ENCODE measurements at places on chromosomes 11 and 22.

DNA sequence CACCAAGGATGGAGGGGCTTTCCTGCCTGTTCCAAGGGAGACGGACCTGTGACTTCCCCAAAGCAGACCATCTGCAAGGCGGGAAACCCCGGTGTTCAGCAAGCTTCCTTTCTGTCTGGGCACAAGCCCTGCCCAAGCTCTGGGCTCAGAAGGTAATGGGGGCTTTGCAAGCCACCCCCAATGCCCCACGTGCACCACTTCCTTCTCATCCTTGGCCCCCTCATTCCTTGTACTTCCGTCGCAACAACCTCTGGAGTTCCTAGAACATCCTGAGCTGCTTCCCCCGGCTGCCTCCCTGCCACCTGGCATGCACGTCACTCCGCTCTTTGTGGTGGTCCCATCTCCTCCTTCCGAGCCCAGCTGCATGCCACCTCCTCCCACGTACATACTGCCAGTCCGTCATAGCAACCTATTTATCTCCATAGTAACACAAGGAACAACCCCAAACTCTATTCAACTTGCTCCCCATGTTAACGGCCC lies 3.9 kb downstream of the MYEOV start:
- DNase-seq = no peak

- DNase-seq = no peak
Observed at GRCh38 chr11:12269446-12270214, 107.7 kb upstream of the PARVA start.

DNA sequence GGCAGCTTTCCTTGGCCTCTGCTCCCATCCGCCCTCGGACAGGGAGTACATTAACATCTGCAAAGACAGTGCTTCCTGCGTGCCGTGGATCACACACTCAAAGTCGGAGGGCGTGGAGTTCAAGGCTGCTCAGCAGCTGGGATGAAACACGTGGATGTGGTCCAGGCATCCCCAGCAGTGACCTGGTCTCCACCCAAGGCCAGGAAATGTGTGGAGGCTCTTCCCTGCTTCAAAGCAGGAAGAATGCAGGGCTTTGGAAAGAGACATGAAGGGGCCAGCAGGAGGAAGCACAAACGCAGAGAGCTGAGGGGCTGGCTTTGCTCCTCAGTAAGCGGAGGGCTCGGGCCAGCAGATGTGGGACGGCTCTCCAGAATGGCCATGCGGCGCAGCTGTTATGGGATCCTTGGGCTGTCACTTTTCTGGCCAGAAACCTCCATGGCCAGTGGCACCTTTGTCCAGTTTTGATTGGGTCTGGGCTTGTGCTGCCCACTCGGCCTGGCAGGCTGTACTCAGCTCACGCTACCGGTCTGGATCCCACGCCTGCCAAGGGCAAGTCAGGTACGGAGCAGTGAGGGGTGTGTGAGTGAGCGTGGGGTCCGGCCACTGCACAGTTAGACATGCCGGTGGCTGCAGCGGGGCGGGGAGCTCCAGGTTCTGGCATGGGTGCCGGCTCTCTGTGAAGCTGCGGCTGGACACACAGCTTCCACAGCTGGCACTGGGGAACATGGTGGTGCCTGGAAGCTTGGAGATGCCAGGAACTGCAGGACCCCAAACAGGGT lies 438.0 kb downstream of the TBC1D22A start:
- no peak for DNase-seq

DNA sequence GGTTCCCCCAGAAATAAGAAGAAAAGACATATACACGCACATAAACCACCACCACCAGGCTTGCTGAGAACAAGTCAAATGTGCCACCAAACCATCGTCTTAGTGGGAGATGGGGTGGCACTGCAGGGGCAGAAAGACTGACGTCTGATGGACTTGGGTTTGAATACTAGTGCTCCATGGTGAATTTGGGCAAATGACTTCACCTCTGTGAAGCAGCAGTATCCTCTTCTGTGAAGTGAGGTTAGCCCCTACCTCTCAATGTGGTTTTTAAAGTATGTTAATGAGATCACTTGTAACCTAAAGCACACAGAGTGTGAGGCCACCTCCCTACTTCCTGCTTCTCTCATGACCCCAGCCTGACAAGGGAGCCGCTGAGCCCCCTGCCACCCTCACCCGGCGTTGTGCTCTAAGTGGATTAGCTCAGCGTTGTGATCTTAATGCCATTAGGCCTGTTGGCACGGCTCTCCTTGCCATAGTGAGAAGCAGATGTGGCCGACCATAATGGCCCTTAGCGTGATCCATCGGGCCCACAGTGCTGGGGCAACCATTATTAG lies 14.4 kb downstream of the ZBTB16 start:
- DNase-seq = no peak

DNA sequence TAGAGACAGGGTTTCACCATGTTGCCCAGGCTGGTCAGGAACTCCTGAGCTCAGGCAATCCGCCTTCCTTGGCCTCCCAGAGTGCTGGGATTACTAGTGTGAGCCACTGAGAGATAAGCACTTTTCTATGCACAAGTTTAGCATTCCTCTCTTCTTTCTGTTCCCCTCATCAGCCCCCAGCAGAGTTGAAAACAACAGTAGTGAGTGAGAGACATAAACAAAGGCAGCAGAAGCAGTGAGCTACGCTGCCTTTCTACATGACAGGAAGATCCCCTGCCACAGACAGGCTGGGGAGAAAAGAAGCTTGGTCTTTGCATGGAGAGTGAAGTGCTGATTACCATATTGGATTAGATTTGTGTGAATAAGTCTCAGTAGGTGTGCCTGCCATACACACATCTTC lies 392.0 kb upstream of the KIRREL3 start:
- no peak for DNase-seq

- no peak for DNase-seq
Observed at GRCh38 chr11:119860561-119861094, 131.6 kb upstream of the NECTIN1 start.

GRCh38 chr22:42273855-42274451 lies 3.5 kb upstream of the TCF20 start:
- no peak for DNase-seq

DNA sequence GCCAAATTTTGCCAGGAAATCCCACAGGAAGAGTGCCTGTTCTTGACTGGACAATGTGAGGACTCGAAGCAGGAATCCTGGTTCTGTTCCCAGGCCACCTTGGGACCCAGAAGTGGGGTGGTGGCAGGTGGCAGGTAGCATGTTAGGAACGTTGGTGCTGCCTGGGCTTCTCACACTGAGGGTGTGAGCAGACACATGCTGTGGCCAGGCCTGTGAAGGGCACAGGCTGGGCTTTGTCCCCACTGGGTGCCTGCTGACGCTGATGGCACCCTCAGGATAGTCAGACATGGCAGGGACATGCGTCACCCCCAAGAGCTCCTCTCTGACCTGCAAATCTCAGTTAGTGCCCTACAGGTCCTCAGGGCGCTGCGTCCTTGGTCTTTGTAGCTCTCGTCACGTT lies 21.1 kb upstream of the NECTIN1 start:
- no peak for DNase-seq

DNA sequence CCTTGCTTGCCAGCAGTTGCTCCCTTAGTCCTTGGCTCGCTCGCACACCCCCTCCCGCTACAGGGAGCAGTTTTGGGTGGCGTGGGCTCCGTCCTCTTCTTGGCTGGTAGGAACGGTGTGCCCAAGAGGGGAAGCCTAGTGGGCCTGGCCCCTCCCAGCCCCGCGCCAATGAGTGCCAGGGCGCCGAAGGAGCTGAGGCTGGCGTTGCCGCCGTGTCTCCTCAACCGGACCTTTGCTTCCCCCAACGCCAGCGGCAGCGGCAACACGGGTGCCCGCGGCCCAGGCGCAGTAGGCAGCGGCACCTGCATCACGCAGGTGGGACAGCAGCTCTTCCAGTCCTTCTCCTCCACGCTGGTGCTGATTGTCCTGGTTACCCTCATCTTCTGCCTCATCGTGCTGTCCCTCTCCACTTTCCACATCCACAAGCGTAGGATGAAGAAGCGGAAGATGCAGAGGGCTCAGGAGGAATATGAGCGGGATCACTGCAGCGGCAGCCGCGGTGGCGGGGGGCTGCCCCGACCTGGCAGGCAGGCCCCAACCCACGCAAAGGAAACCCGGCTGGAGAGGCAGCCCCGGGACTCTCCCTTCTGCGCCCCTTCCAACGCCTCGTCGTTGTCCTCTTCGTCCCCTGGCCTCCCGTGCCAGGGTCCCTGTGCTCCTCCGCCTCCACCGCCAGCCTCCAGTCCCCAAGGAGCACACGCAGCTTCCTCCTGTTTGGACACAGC lies 1.6 kb downstream of the C11orf87 start:
- DNase-seq = no peak
